Stimulated activated CD8-positive, alpha-beta memory T cell treated with anti-CD3 and anti-CD28 coated beads, Interleukin-15, amount 100 ng/mL, for 4 hours (primary cell): ENCODE measurements at places on chromosomes 13 and 19.

GRCh38 chr13:43428545-43429296, 358.1 kb downstream of the ENOX1 start:
- no peak for DNase-seq

GRCh38 chr19:18074192-18074591, 12.5 kb downstream of the IL12RB1 start:
- DNase-seq, result no peak

- no peak for DNase-seq
Observed at GRCh38 chr13:78650717-78651083, 8.3 kb downstream of the OBI1 start.

DNA sequence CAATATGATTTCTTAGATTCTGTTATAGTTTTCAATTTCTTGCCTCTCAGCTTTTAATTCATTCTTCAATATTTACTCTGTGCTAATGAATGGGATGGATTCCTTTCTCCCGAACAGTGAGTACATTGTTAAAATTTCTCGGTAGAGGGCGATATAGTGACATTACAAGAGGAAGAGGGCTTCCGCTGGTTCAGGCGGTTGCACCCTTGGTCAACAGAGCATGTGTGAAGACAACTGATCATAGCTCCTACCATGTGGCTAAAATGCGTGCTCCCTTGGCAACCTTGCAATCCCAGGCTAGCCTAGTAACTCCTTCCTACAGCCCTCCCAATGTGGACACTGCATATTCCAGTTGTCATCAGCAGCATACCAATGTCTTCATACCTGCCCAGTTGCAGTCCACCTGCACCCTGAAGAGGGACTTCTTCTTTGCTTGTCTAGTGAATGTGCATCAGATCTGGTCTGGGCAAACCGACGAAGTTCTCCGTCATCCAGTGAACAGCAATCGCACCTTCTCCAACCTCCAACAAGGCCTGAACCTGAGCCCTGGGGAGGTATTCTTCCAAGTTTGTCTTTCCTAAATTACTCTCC, 653.0 kb upstream of the GPC6 start:
- DNase-seq, result no peak

- DNase-seq, result no peak
Observed at GRCh38 chr13:94286581-94286980, 192.9 kb downstream of the DCT start.

- DNase-seq, result no peak
Observed at GRCh38 chr13:90171649-90172048, 1175.8 kb upstream of the MIR17HG start.

- DNase-seq, result no peak
Observed at GRCh38 chr13:113959198-113959597, 14.7 kb downstream of the C13orf46 start.

DNA sequence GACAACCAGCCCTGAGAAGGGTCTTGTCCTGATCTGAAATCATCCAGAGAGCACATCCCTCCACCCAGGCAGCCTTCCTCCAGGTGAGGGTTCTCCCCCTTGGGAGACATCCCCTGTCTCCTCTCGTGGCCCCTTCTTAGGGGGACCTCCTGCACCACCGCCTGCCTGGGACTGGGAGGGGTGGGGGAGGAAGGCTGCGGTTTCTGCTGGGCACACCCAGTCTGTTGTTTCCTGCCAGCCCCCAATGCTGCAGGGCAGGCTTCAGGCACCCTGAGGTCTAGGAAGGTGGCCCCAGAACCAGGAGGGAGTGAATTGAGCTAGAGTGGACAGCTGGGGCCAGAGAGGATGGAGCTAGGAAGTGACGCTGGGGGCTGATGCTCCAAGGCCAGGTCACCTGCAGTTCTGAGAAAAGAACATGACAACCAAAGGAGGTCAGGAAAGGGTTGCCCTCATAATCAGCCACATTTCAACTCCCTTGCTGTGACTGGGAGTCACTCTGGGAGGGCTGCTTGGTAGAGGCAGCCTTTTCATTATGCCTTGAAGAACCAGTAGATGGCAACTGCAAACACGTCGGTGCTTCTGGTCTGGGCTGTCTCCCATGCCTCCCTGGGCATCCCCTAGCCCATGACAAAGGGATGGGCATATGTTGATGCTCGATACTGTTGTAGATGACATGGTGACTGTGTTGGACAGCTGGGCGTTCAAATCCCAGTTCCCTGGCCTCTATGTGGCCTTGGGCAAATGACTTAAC, 1.4 kb downstream of the ARHGEF18 start:
- DNase-seq, result no peak

- no peak for DNase-seq
Observed at GRCh38 chr19:58474997-58475713, 997 bp upstream of the ZNF446 start.

GRCh38 chr13:44385401-44385800, 11.8 kb downstream of the SERP2 start:
- no peak for DNase-seq

DNA sequence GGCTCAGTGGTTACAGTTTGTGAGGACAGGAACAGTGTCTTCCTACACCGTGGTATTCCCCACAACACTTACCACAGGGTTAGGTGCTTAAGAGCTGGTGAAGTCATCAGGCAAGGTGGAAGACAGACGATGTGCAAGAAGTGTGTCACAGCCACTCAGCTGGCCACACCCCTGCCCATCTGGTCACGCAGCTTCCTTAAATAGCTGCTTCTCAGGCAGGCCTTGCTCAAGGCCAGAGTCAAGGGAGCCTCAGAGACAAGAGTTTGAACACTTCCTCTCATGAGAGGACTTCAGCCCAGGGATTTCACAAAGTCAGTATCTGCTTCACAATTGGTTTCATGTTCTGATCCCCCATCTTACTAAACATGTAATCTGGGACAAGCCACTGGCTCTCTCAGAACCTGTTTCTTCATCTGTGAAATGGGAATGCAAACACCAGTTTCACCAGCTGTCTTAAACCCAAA, 80.3 kb upstream of the FRY start:
- no peak for DNase-seq

DNA sequence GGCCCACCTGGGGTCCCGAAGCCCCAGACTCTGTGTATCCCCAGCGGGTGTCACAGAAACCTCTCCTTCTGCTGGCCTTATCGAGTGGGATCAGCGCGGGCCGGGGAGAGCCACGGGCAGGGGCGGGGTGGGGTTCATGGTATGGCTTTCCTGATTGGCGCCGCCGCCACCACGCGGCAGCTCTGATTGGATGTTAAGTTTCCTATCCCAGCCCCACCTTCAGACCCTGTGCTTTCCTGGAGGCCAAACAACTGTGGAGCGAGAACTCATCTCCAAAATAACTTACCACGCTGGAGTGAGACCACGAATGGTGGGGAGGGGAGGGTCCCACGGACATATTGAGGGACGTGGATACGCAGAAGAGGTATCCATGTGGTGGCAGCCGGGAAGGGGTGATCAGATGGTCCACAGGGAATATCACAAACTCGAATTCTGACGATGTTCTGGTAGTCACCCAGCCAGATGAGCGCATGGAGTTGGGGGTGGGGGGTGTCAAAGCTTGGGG, 1.0 kb upstream of the ICAM5 start:
- DNase-seq, result no peak

GRCh38 chr13:110529522-110530311, 31.8 kb downstream of the RAB20 start:
- DNase-seq, result no peak
